ENCODE measurements at places on chromosomes 16 and 17.

DNA sequence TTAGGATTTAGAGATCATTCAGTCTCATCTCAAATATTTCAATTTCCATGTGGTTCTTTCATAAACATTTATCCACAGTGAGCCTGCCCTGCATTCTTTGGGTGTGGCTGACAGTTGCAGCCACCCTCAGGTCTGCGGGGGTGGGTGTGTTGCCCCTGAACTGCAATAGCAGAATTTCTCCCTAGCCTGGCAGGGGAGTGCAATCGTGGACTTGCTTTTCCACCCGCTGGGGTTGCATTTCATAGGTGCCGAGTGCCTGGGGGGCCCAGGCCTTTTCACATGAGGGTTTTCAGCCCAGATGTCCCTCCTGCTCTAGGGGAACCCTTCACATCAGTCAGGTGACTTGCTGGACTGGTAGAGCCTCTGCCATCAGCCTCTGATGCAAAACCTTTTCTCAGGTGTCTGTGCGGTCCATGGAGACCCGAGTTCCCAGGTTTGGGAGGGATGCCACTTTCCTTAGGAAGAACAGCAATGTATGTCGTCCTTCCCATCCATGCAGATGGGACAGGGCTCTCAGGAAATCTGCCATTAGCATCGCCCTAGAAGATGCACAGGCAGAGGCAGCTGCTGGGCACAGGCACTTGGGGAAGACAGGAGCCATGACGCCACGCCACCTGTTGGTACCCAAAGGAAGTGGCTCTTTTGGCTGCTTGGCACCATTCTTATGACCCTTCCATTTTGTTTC, 2.4 kb upstream of the USP36 start:
- peak; percentile 66 for DNase-seq

DNA sequence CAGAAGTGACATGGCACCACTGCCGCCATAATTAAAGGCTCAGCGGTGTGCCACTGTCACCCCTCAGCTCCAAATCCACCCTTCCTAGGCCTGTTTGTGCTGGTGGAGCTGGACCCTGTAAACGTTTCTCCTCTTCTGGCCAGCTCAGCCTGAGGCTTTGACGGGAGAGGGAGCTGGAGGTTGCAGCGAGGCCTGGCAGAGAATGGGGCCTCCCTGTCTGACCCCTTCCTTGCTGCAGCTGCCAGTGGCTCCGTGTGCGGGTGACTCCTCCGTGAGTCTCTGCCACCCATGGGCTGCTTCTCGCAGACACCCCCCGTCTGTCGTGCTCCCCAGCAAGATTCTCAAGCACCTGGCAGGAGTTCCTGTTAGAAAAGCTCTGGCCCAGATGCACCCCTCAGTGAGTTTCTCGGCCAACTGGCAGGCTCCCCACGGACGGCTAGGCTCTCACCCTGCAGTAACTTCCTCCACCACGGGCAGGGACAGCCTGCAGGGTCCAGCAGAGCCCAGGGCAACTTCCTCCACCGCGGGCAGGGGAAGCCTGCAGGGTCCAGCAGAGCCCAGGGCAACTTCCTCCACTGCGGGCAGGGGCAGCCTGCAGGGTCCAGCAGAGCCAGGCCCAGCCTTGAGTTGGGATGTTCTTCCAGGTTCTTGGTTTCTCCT, 4.7 kb upstream of the CHMP6 start:
- DNase-seq: peak; percentile 41

- DNase-seq: peak; percentile 96
These were observed 2.4 kb downstream of the SYNGR3 start for GRCh38 chr16:1991948-1992703.

GRCh38 chr17:51820252-51820651, 338.3 kb downstream of the CA10 start:
- no peak for DNase-seq

GRCh38 chr16:12708266-12708665, 95.4 kb downstream of the CPPED1 start:
- DNase-seq: no peak

- DNase-seq: no peak
These were observed 144.0 kb upstream of the CHMP6 start for GRCh38 chr17:80847496-80848230.

- DNase-seq: peak; percentile 57
These were observed 10.4 kb upstream of the HOXB13 start for GRCh38 chr17:48738803-48739526.

DNA sequence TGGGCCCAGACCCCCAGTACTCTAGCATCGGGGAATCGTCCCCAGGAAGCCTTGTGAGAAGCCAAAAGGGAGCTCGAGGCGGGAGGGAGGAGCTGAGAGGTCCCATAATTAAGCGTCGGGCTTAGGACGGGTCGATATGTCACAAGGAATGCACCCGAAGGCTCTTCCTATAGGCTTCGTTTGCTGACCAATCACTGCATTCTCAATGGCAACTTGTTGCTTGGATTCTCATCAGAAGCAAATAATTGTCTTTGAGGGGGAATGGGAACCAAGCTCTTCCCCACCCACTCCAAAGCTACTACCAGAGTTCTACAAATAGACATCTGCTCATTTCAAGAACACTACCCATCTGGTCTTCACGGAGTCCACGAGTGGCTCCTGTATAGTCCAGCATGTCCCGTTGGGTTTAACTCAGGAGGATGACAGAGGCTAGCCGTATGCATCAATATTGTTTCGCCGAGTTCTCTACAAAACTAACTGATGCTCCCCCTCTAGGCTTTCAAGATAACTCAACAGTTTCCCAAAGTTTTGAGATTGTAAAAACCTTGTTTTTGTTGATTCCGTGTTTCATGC, 628 bp upstream of the BLMH start:
- no peak for DNase-seq

DNA sequence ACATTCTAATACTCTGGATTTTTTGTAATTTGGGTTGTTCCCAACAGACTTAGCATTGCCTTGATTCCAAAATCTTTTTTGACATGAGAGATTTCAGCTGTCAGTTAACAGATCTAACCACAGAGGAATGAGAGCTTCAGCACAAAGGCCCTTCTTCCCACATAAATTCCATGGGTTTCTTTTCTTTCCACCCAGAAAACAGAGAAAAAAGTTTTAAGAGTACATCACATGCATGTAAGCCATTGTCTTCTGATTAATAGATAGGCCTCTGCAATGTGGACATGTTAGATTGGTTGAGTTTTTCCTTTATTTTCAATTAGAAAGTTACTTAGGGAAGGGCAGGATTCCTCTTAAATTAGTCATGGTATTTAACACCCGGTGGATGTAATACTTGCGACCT, 939 bp downstream of the MYH8 start:
- DNase-seq: no peak

GRCh38 chr16:66402166-66402565, 24.9 kb upstream of the BEAN1 start:
- no peak for DNase-seq

DNA sequence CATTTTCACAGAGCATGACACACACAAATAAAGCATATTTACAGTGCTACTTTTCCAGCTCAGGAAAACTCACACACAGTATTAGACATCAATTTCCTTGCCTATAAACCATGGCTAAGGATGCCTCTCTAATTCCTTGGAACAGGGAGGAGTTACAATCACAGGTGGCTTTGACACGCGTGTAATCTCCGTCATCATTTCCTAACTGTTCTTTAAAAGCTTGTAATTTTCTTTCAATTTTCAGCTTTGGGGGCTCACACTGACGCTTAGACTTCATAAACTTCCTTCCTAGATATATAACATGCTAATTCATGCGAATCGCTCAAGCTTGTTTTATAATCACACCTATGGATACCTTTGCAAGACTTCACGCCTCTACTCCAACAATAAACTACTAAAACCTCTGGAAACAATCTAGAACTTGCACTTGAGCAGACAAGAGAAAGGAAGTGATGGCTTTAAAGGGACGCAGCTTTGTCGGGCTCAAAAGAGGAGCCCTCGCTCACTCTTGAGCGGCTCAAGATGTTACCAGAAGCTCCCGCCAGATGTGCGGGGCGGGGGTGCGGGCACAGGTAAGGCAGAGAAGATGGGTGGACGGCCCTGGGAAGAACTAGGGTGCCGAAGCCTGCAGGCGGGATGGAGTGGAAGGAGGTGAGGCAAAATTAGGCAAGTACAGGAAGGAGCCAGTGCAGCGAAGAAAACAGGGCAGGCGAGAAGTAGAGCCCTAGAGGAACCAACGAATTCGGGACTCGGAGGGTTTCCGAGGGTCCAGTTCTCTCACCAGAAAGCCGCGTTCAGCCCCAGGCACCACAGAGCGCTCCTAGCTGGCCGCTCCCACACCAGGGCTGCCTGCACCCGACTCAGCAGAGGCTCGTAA, 631 bp downstream of the RETREG3 start:
- no peak for DNase-seq

GRCh38 chr17:57721967-57722703, 23.0 kb downstream of the CCDC182 start:
- no peak for DNase-seq

GRCh38 chr16:22732959-22733358, 81.0 kb upstream of the HS3ST2 start:
- DNase-seq: no peak

DNA sequence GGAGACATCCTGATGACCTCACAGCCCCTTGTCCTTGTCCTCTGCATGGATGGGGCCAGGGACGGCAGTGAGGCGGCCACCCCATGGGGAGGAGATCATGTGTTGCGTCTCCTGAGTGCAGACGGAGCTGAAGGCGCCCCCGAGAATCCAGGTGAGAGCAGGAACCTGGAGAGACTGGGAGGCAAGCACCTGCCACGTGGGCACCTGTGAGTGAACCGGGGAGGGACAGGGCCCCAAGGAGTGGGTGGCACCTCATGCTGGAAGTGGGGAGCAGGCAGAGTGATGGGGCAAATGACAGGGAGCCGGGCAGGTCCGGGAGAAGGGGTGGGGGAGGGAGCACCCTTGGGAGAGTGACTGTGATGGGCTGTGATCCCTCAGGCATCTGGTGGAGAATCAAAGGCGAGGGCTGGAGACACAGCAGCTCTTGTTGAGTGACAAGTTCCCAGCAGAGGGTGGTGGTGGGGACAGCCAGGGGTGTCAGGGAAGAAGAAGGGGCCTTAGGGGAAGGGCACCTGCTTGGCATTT, 174.3 kb upstream of the CHMP6 start:
- DNase-seq: no peak
